Activated CD4-positive, alpha-beta T cell treated with anti-CD3 and anti-CD28 coated beads, Interleukin-2, amount 50 U/mL, for 16 hours (primary cell): ENCODE measurements at places on chromosomes 1 and 21.

DNA sequence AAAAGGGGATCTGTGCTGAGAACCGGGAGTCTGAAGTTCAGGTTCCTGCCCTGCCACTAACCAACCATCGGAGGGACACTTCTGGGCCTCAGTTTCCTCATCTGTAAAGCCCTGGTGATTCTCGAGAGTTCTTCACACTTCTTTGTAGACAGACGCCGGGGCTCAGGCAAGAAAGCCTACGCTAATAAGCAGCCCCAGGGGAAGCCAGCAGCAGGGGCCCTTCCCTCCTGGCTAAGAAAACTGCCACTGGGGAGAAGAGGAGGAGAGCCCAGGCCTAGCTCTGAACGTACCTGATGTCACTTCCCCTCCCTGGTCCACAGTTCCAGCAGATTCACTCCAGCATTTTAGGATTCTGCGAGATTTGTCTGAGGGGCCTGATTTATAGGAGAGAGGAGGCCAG lies 76.0 kb downstream of the CAMK2N1 start:
- no peak for DNase-seq

DNA sequence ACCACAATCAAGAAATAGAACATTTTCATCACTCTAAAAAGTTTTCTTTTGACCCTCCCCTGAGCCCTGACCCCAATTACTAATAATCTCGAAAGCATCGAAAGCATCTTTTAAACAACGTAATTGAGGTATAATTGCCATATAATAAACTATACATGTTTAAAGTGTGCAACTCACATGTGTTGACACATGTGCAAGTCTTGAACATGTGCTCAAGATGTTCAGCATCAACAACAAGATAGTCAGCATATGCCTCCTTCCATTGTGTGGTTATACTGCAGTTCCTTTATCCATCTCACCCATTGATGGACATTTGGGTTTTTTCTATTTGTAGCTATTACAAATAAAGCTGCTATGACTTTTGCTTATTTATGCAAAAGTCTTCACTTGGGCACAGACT lies 90.7 kb downstream of the RIPK4 start:
- no peak for DNase-seq

DNA sequence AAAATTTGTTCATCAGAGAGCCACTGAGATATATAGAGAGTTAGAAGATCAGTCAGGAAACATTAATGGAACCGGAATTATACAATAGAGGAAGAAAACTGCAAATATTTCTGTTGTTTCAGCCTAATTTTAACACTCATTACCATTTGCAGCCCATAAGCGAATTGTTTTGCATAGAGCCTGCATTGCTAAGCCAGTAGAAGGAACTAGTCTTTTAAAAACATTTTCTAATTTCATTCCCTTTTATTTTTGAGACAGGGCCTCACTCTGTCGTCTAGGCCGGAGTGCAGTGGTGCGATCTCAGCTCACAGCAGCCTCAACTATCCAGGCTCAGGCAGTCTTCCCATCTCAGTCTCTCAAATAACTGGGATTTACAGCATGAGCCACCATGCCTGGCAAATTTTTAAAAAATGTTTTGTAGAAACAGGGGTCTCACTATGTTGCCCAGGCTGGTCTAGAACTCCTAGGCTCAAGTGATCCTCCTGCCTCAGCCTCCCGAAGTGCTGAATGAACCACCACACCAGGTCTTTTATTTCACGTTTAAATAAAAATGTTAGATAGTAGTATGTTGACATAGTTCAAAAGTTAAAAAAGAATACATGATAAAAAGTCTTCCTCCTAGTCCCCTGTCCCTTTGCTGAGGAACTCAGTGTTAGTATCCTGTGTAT lies 25.3 kb downstream of the MPZL1 start:
- no peak for DNase-seq

- DNase-seq: peak; percentile 71
These were observed 2.0 kb downstream of the EFHD2 start for GRCh38 chr1:15411593-15412137.

GRCh38 chr1:152886758-152887409 lies 8.8 kb downstream of the SMCP start:
- DNase-seq: no peak

GRCh38 chr1:235919833-235920441 lies 53.2 kb upstream of the LYST start:
- no peak for DNase-seq

- DNase-seq: no peak
These were observed 27.8 kb downstream of the ILDR2 start for GRCh38 chr1:166947398-166948043.

DNA sequence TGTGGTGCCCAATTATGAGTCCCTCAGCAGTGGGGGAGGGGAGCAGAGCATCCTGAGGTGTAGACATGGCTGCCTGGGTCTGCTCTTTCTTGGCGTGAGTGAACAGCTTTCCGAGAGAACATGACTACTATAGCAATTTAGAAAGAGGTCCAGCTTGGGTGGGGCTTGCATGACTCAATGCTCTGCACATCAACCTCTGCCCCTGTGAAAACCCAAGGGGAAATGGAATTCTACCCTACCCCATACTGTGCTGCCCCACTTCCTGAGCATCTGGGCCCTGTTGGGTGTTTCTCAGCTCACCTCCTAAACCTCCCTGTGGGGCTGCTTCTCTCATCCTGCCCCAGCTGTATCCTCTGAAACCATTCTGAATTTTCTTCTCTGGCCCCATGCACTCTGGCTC lies 8.2 kb upstream of the AZIN2 start:
- DNase-seq: no peak
